LHCN-M2 (cell line): ENCODE measurements at places on chromosomes 16 and 17. TPM values are rescaled to one million over a fixed set of nuclear protein-coding genes. Genes with fewer than 3 reads are reported as not detected.
A peak's percentile ranks its signal among the peaks of the same experiment; 100 is the strongest.

GRCh38 chr16:25007284-25007984 is 7.7 kb downstream of the ARHGAP17 start:
- DNase-seq, result peak; percentile 46

DNA sequence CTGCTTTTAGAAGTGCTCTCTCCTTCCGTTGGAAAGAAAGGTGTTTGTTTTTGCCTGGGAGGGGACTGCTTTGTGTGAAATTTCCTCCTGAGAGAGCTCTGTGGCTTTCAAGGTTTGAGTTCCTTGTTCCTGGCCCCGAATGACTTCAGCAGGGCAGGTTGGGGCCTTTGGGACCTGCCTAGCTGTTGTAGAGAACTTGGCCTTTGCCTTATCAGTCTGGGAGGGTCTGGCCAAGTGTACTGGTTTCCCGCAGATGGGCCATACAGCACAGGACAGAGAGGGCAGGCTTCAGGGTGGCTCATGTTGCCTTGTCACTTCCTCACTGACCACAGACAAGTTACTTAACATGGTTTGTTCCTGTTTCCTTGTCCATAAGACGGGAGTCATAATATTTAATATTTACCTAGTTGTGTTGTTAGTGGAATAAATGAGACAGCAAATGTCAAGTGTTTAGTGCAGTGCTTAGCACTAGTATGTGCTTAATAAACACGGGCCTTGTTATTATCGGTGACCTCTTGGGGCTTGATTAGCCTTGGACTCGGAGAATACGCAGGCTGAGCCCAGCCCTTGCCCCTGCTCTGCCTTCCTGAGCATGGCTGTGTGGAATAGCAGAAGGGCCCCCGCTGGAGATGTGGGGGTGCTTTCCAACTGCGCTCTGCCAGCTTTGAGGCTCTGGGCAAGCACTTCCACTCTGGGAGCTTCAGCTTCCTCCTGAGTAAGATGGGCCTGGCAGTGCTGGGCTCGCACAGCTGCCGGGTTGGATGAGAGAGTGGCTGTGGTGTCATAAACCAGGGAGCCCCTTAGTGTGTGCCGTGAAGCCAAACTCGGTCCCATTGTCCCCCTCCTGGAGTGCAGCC is 6.6 kb downstream of the PRSS8 start:
- DNase-seq, result no peak

- DNase-seq, result peak; percentile 47
These were observed 182.3 kb downstream of the AATF start for GRCh38 chr17:37130984-37131446.

DNA sequence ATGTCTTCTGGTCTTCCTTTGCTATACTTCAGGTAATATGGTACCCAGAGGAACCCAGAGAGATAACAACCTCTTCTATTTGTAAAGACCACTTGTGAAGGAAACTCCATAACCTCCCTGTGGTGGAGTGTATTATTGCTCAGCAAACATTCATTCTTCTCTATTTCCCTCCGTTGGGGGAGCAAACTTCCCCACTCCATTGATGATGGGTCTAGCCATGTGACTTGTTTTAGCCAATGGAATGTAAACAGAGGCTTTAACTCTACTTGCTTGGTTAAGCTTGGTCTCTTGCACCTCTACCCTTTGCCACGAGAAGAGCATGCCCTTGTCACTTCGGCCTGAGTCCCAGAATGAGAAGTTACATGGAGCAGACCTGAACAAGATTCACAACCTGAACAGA is 30.0 kb upstream of the SKAP1 start:
- no peak for DNase-seq

GRCh38 chr16:2895813-2896212 is 12.8 kb downstream of the FLYWCH2 start:
- peak; percentile 53 for DNase-seq

GRCh38 chr17:74992223-74992622 is 4.8 kb downstream of the CDR2L start:
- no peak for DNase-seq

- no peak for DNase-seq
These were observed 312.2 kb downstream of the RBFOX1 start for GRCh38 chr16:7644811-7645210.

GRCh38 chr17:47789611-47790561 is 31.7 kb downstream of the OSBPL7 start:
- DNase-seq, result peak; percentile 15

- no peak for DNase-seq
These were observed 1.4 kb upstream of the TBC1D24 start for GRCh38 chr16:2473446-2473926.

DNA sequence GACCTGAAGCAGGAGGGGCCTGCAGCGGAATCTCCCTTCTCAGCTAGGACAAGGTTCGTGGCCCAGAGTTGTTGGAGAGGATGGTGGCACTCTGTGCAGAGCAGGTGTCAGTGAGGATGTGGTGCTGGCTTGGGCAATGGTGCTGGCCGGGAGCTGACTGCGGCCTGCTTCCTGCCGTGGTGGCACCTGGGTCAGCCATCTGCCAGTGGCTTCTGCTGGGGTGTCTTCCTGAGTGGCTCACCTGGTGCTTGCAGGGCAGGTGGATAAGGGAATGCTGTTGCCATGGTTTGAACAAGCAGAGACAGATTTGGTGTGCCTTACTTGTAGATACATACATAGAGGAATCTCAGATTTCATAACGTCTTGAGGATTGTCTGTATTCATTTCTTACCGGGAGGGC is 69.6 kb downstream of the SEC14L1 start:
- DNase-seq, result no peak

DNA sequence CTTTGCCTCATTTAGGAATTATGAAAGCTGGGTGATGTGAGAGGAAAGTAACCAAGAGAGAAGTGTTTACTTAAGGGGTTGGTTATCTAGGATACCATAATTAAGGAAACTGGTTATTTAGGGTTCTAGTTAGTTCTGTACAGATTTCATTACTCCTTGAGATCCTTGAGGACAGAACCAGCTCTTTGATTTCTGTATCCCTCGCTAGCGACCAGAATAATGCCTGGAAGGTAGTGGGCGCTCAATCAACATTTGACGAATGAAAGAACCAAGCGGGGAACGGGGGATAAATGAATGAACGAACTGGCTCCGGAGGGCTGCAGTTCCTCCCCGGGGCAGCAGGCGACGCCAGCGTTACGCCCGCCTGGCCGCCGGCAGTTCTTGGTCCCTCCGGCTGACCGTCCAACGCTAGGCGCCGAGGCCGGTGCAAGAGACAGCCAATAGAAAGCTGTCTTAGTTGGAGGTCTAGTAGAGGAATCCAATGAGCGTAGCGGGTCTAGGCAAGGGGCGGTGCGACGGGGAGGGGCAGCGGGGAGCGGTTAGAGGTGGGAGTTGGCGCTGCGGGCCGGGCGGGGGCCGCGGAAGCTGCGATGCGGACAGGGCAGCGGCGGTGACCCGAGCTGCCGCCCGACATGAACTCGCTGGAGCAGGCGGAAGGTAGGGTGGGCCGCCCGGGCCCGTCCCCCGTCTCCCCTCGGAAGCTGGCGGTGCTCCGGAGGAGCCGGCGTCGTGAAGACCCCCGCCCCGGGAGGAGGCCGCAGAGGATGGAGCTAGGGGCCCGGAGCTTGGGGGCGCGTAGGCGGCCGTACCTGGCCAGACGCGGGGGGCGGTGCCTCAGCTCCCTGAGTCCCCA is at the start of gene CNEP1R1:
Gene CNEP1R1, plus strand, starts transcription at position 542 of the 853 bp plus-strand sequence. Its CDS starts 91 bp downstream, at position 633.
- peak; percentile 96 for DNase-seq

- no peak for DNase-seq
These were observed 33.2 kb downstream of the ZFHX3 start for GRCh38 chr16:73014768-73015167.

DNA sequence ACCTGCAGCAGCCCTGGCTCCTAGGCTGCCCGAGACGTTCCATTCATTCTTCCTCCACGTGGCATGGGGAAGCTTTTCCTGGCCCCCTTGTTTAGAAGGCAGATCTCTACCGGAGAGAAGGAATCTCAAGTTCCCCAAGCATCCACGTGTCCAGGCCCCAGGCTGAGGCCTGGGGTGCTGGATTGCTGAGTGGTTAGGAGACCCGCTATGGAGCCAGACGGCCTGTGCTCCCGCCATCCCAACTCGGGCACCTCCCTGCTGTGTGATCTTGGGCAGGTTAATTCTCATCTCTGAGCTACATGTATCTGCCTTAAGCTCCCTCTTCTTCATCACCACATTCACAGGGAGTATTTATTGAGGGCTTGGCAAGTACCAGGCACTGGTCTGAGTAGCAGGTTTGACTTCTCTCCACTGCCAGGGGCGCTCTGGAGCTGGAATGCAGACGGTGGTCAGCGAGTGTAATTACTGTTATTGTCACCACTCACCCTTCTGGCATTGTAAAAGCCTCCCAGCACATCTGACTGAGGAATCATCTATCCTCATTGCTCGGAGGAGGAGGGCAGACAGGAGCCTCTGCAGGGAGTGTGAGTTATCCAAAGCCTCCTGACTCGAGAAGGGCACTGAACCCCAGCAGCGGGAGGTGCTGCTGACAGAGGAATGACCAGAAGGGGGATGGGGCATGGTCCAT is 1.1 kb upstream of the ADGRG1 start:
- peak; percentile 85 for DNase-seq

- DNase-seq, result no peak
These were observed 51.2 kb downstream of the SNX29 start for GRCh38 chr16:12027558-12028287.

GRCh38 chr17:73010414-73010813 is 82.1 kb downstream of the SLC39A11 start:
- DNase-seq, result no peak

DNA sequence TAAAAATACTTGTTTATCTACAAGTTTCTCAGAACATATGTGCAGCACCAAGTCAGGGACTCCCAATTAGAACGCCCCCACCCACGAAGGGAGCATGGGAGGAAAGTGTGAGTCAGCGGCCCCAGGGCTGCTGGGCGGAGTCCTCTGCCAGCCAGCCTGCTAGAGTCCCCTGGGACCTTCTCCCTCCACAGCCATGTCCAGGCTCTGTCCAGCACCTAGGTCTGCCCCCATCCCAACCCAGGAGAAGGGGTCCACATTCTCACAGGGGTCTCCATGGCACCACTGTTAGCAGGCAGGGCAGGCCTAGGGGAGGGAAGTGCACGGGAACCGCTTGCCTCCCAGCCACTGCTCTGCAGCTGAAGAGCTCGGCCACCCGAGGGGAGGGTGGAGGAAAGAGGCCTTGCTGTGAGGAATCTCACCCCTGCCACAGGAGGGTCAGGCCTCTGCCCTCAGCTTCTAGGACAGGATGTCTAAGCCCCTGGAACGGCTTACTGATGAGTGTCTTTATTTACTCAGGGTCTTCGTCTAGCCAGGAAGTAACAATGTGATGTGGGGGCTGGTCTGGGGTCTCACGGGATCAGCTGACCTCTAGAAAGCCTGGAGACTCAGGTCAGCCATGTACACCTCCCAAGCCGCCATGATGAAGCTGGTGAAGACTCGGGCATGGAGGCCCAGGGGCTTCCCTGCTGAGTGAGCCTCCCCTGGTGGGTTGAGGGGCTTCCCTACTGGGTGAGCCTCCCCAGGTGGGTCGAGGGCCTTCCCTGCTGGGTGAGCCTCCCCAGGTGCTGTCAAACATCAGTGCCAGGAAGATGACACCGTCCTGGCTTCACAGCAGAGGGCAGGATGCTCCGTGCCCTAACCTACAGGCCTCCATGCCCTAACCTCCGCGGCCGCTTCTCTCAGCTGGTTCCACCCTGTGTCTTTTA is 190.3 kb downstream of the RBFOX3 start:
- peak; percentile 6 for DNase-seq

DNA sequence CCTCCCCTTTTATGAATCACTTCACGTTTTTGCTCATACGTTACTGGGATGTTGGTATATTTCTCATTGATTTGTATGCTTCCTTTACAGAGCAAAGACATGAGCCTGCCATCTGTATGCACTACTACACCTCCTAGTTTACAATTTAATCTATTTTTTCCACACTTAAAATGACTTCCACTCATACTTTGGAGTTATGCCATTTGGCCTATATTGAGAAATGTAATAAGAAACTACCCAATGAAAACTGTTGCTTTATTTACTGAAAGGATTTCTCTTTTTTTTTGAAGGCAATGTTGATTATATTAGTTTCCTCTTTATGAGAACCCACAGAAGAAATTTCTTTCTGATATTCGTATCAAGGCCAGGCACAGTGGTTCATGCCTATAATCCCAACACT is 43.1 kb downstream of the DUSP14 start:
- no peak for DNase-seq

- DNase-seq, result peak; percentile 43
These were observed 483.5 kb downstream of the CDH13 start for GRCh38 chr16:83110269-83110668.

GRCh38 chr17:35774499-35774898 is 13.8 kb downstream of the C17orf50 start:
- DNase-seq, result no peak

- DNase-seq, result no peak
These were observed 92.1 kb upstream of the HLF start for GRCh38 chr17:55172612-55173011.

- peak; percentile 74 for DNase-seq
These were observed 5.2 kb downstream of the USP7 start for GRCh38 chr16:8958344-8959167.

DNA sequence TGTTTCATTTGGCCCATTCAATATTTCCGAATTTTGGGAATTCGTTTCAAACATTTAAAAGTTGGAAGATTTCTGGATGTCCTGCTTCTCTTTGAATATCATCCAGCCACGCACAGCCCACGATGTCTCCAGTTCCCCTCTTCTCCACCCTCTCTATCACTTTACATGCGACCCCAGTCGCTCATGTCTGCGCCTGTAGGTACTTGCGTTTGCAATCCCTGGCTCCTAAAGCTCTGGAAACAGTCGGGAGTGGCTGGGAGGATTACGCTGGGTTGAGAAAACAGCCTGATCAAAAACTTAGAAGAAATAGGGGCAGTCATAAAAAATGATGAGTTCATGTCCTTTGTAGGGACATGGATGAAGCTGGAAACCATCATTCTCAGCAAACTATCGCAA is 1.5 kb upstream of the SBK1 start:
- no peak for DNase-seq

The EIF3C gene
- 108 and 119 TPM in 2 replicates for total RNA-seq

The STAT5A gene
- total RNA-seq, result 4.5 and 5.2 TPM in 2 replicates

The FOXL1 gene
- 4.1 and 5.3 TPM in 2 replicates for total RNA-seq

The ATP6V0A1 gene
- 38.2 and 43.8 TPM in 2 replicates for total RNA-seq

The C17orf78 gene
- total RNA-seq, result not detected in 2 replicates
